ENCODE measurements at places on chromosomes 5 and 9.

- no peak for DNase-seq
These were observed at the start of gene PRRT1B for GRCh38 chr9:131545003-131545785. PRRT1B (plus strand) TSS chr9:131545523; CDS start chr9:131545616, 93 bp downstream.

DNA sequence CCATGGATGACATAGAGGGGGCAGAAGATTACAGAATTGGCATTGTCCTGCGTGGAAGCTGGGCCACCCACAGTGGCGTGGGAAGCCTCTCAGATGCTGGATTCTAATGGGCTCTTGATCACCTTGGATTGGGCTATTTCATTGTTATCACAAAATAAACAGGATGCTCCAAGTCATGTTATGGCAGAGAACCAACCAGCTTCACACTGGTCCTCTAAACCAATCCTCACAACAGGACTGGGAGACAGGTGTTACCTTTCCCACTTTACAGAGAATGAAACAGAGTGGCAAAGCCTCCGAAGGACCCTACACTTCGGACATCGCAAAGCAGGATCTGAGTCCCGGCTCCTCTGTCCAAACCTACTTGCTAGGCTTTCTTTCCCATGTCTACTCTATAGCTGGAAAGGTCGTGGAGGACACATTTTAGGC lies 455 bp upstream of the SMIM3 start:
- no peak for DNase-seq

DNA sequence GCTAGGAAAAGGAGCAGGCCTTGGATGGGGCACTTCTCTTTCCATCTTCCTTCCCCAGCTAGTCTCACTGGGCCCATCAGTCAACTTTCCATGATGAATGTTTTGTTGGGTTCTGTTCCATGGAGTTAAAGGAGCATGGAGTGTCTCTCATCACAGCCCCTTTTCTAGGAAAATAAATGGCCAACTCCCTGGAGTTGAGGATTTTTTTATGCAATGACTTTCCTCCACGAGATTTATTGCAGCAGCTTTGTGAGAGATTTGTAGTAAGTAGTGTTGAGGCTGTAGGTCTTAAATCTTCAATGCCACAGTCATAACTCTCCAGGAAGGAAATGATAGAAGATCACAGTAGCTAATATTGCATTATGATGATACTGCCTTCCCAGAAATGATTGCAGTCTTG lies 45.6 kb upstream of the SLC44A1 start:
- DNase-seq = no peak

DNA sequence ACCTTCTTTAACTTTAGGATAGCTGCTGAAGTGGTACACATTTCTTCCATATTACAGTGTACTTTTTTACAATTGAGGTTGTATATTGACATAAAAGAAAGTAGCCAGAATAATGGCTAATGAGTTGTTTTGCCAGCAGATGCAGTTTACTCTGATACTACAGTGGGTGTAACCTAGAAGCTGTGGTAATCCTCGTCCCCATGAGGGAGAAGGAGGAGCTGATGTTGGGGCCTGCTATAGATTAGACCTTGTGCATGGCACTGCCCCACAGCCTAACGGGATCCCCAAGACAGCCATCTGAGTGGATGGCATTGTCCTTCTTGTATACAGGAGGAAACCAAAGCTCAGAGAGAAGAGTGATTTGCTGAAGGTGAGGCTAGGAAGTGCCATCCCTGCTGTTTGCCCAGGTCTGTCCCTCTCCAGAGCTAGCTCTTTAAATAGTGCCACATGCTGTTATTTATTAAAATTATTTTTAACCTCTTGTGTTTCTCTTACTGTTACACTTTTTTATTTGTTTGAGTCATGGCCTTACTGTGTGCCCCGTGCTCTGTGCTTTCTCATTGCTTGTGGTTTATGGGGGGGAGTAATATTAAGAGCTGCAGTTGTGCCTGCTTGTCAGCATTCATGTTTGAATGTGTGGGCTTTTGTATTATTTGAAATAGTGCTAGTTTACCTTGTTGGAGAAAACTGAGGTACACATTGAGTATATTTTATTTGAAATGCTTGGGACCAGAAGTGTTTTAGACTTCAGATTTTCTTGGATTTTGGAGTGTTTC lies 65.3 kb downstream of the ICE1 start:
- DNase-seq = no peak

DNA sequence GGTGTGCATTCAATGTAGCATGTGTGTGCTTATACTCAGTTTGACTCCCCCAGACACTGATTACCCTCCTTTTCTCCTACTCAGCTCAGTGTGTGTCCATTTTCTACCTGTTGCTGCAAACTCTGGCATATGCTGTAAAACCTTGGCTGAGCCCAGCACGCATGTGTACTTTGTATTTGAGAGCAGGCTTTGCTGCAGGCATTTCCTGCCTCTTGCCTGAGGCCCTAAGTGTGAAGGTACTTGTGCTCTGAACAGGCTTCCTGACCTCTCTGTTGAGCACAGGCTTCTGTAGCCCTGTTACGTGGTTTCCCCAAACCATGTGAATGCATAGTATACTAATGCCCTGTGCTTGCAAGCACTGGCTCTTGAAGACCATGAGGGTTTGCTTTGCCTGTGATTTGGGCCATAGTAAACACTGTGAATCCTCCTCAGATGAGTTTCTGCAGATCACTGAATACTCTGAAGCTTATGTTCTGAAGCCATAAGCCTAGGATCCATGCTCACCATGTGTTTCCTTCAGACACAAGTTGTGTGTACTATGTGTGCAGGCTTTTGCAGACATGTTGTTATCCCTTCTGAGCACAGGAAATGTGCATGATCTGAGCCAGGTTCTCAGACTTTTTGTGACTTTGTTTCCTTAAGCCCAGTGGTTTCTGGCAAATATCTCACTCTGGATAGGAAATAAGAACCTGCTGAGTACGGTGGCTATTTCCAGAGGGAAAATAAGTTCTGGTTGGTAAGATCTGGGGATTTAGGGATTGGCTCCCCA lies 124.9 kb upstream of the RUSC2 start:
- DNase-seq = no peak

GRCh38 chr5:140220032-140220697 lies 45.2 kb downstream of the CYSTM1 start:
- peak; percentile 66 for DNase-seq

- DNase-seq = no peak
These were observed 6.9 kb upstream of the KIF2A start for GRCh38 chr5:62299101-62299500.

- DNase-seq = no peak
These were observed 1.6 kb downstream of the FER start for GRCh38 chr5:108749128-108749861.

Data from retinal pigment epithelial cell (primary cell).